ENCODE measurements at places on chromosomes 6 and 20.

DNA sequence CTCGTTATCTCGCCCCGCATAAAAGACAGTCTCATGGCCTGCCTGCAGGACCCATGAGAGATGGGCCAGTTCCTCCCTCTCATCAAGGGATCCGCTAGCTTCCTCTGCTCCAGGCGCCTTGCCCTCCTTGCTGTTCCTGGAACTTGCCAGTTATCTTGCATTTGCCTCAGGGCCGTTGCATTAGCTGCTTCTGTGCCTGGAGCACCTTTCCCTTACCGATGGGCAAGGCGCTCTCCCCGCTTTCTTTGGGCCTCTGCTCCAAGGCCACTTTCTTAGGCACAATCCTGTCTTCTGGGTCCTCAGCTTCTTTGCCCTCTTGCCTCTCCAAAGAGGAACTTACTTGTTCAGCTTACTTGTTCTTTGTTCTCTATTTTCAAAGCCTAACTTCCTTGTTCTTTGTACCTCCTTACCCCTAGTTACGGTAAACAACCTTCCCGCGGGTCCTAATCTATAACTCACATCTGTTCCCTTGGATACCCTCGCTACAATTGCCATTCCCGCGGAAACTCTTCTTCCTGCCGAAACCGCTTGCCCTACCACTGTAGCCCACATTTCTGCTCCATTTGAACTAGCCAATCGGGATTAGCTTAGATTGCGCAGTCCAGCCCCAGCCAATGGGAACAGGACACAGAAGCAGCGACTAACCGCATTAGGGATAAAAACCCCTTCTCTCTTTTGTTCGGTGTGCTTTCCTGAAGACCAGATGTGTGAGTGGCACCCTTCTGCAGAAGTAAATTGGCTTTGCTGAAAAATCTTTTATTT, 887 bp upstream of the NSFL1C start:
- no peak for DNase-seq

GRCh38 chr6:101847690-101848089, 454.2 kb downstream of the GRIK2 start:
- DNase-seq: no peak

DNA sequence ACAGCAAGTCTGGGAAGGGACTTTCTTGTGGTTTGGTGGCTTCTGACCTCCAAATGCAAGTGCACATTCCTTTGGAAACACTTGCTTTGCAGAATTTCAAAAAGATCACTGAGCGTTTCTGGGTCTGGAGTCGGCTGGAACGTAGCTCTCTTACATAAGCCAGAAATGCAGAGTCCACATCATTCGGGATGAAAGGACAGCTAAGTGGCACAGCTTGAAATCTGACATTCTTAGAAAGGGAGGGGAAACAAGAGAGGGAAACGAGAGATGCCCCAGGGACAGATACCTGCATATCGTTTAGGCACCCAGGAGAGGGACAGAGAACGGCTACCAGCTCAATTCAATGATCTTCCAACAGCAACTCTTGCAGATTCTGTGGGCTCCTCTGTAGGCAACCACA, 118.7 kb downstream of the NFATC2 start:
- DNase-seq: no peak

GRCh38 chr20:13865791-13866351, 81.0 kb downstream of the NDUFAF5 start:
- no peak for DNase-seq

DNA sequence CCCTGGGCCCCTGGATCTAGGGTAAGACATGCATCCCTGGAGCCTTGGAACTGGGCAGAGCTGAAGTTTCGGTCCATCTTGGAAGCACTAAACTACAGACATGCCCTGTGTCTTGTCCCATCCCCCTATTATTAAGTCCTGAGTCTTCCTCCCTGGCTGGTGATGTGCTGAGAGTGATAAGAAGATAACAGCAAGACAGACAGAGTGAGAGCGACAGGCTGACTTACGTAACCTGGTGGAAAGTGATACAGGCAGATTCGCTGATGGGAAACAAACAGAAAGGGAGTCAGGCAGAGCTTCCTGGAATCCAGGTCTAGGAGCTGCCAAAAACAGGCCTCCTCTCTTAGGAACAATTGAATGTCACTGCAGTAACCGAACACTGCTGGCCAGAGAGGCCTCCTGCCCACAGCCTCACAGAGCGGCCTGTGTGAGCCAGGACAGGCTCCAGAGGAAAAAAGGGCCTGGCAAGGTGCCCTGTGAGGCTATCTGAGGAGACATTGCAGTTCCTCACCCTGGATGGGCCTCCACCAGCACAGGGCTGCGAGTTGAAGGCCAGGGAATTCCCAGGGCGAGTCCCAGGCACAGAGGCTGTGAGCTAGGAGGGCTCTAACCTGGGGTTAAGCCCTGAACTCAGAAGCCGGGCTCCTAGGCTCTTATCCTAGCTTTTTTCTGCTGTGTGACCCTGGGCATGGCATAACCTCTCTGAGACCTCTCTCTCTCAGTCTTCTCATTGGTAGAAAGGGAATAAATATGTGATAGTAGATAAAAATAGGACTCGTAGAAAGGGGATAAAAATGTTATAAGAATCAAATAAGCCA, 34.2 kb upstream of the B4GALT5 start:
- DNase-seq: peak; percentile 82

- DNase-seq: no peak
These were observed 89.1 kb upstream of the TAB2 start for GRCh38 chr6:149228311-149228955.

DNA sequence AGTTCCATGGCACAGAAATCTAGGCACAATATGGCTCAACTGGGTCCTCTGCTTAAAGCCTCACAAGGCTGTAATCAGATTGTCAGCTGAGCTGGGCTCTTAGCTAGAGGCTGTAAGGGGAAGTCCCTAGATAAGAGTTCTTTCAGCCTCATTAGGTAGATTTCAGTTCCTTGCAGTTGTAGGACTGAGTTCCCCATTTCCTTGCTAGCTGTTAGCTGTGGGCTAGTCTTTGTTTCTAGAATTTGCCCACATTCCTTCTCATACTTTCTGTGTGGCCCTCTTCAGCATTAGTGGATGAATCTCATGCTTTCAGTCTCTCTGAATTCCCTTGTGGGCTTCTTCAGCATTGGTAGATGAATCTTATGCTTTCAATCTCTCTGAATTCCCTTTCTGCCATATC, 71.0 kb upstream of the MRAP2 start:
- DNase-seq: no peak

- DNase-seq: no peak
These were observed 25.7 kb upstream of the MRAP2 start for GRCh38 chr6:84007871-84008270.

DNA sequence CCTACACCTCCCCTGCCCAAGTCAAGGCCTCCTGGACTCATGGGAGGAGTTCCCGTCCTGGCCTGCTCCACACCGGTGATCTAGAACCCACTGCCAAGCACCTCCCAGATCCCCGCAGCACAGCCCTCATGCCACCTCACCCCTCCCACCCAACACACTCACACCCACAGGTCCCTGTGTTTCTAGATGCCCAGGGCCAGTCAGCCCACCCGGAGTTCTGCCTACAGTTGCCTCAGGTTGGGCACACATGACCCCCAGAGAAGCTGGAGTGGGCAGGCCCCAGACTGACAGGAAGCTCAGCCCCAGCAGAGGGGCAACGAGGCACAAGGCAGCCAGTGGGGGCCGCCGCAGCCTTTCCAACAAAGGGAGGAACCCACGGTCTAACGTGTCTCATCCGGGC, 29.6 kb downstream of the RRBP1 start:
- no peak for DNase-seq

- DNase-seq: no peak
These were observed 101.2 kb downstream of the GMDS start for GRCh38 chr6:2144210-2144609.

GRCh38 chr6:142857233-142857761, 87.7 kb downstream of the HIVEP2 start:
- DNase-seq: no peak

- DNase-seq: no peak
These were observed 2.8 kb downstream of the CITED2 start for GRCh38 chr6:139371421-139372203.

DNA sequence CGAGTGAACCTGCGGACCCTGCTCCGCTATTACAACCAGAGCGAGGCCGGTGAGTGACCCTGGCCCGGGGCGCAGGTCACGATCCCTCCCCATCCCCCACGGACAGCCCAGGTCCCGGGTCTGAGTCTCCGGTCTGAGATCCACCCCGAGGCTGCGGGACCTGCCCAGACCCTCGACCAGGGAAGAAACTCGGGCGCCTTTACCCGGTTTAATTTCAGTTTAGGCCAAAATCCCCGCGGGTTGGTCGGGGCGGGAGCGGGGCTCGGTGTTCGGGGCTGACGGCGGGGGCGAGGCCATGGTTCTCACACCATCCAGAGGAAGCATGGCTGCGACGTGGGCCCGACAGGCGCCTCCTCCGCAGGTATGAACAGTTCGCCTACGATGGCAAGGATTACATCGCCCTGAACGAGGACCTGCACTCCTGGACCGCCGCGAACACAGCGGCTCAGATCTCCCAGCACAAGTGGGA, 46.9 kb upstream of the TRIM26 start:
- DNase-seq: no peak

GRCh38 chr6:40672087-40672486, 84.9 kb upstream of the LRFN2 start:
- DNase-seq: no peak

DNA sequence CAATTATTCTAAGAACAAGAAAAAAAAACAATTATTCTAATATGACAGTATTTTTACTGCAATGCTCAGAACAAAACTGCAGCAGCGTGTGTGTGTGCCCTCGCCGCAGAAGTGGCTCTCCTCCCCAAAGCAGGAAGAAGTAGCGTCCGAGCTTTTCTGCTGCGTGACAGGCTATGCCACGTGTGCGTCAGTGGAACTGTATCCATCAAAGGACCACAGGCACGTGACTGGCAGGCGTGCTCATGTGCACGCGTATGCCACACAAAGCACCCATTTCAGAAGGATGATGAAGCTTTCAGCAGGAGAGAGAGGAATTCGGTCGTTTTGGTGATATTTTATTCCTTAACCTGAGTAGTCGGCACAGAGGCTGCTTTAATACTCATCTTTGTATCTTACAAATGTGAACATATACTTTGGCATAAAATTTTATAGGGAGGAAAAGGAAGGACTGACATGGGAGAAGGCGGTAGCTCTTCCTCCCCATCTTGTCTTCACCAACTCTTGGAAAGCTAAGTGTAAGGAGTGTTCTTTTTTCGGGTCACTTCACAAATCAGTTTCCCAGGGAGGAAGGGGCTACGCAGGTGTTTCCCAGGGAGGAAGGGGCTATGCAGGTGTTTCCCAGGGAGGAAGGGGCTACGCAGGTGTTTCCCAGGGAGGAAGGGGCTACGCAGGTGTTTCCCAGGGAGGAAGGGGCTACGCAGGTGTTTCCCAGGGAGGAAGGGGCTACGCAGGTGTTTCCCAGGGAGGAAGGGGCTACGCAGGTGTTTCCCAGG, 3.4 kb downstream of the TCFL5 start:
- no peak for DNase-seq

Measured in right forelimb (tissue), 1 donor.